ENCODE measurements at places on chromosomes 5 and 9.

DNA sequence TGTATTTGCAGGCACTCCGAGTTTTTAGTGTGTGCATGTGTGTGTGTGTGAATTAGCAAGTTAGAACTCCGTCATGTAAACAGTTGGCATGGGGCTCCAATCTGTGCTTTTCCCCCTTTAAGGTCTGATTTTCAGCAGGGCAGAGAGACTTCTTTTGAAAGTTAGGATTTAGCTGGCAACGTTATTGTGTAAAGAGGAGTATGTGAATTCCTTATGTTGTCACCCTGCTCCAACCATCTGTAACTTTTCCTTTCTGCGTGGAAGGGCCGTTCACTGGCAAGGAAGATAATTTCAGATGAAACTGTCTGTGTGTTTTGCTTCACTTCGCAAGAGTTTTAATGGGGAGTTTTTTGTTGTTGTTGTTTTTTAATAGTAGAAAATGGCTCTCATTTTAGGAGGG lies 332 bp downstream of the SGCD start:
- DNase-seq: no peak

GRCh38 chr9:8390571-8390970 lies 591.0 kb upstream of the DMAC1 start:
- DNase-seq: no peak

DNA sequence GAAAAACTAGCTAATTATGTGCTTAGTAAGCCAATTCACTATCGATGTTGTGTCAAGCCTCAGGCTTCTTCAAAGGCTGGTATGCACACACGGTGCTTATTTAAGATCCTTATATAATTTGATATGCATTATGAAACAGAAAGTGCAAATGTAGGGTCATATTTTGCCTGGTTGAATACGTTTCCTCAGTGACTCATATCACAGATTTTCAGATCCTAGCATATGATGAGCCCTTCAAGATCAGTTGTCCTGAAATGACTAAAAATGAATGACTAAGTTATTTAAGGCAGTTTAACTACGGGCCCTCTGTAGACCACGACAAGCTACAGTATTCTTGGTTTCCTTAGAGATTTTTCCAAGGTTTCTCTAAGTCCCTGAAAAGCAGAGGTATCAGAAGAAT lies 778.3 kb downstream of the PRELID2 start:
- DNase-seq: no peak

- DNase-seq: no peak
Observed at GRCh38 chr9:20838218-20838617, 154.2 kb downstream of the FOCAD start.

DNA sequence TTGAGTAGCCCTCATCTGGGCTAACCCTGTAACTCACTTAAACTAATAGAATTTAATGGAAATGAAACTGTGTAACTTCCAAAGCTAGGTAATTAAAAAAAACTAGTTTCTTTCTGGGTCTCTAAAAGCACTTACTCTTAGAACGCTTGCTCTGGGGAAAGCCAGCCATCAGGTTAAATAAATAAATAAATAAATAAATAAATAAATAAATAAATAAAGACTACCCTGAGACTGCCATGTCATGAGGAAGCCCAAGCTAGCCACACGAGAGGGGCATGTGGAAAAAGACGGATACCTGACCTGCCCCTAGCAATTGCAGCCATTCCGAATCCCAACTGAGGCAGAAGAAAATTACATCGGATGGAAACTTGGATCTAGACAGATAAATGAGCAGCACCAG lies 51.3 kb upstream of the FER start:
- DNase-seq: no peak

DNA sequence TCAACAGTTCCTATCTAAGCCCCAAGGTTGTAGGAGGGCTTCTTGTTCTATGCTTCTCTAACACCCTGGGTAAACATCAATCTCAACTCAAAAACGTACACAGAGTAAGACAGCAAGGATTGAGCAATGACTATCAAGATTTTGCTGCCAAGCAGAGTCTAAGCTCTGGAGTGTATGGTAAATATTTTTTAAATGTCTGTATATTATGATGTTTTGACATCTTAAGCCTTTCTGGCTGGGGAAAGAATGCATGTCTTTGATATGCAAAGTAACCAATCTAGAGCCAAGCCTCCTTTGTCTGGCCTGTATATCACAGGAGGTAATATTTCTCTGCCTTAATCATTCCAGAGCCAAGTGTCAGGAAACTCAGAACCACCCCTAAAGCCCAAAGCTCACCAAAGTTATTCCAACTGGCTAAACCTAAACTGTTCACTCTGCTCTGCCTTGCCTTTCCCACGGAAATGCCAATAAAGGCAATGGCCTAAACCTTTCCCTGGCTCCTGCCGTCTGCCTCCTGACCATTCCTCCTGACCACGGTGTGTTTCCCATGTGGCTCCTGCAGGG lies 45.2 kb downstream of the YIPF5 start:
- no peak for DNase-seq

- DNase-seq: no peak
Observed at GRCh38 chr5:134889335-134889734, 15.2 kb downstream of the TXNDC15 start.

GRCh38 chr5:158212917-158213316 lies 354.0 kb upstream of the CLINT1 start:
- no peak for DNase-seq

GRCh38 chr5:158154226-158155005 lies 295.5 kb upstream of the CLINT1 start:
- DNase-seq: no peak

DNA sequence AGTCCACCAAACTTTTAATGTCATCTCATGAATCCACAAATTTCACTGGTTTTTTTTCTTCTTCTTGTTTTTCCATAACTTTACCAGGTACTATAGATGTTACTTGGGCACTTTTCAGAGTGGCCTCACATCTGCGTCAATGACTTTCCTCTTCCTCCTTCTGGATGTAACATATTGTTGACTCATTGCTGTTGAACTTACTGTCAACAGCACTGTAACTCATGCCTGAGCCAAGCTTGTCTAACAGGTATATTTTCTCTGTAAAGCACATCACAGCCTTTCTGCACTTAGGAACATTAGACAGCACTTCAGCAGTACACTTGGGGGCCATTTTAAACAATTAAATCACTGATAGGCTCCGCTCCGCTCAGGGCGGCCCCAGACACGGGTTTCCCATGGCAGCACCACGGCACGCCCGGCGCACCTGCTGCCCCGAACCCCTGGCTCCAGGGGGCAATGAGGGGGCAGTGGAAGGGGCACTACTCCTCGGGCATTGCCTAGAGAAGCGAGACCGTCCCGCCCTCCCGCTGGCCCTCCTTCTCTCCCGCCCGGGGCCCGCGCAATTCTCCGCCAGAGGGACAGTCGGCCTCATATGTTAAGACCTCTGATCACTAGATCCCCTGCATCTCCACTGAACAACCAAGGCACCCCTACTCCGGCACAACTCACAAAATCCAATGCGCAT lies 41.9 kb upstream of the SPATA31C2 start:
- DNase-seq: no peak

GRCh38 chr5:84364043-84364442 lies 20.6 kb downstream of the EDIL3 start:
- DNase-seq: no peak

DNA sequence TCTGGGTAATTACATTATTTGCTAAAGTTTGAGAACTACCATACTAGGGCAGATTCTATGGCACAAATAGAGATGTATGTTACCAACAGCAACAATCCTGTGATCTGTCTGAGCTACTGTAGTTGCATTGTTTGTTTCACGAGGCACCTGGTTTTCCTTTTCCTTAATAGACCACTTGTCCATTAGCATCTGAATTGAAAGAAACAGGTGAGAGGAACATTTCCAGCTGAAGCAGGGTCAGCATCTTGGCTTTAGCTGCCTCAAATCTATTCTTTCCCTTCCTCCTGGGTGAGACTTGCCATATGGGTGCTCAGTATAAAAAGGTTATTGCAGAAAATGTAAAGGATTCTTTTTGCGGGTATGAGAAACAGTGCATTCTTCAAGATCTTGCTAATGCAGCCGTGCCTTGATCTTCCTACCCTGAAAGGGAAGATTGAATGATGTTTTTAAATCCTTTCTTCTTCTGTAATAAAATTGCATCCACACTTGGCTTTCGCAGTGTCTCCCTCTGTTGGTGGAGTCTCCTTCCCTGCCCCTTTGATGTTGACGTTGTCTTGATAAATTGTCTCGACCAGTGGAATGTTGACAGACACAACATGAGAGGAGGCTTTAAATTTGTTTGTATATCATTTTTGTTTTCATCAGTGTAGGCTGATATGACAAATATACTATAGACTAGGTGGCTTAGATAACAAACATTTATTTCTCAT lies 118.0 kb upstream of the BRINP1 start:
- no peak for DNase-seq

GRCh38 chr5:105934171-105934570 lies 1736.6 kb downstream of the EFNA5 start:
- DNase-seq: no peak

DNA sequence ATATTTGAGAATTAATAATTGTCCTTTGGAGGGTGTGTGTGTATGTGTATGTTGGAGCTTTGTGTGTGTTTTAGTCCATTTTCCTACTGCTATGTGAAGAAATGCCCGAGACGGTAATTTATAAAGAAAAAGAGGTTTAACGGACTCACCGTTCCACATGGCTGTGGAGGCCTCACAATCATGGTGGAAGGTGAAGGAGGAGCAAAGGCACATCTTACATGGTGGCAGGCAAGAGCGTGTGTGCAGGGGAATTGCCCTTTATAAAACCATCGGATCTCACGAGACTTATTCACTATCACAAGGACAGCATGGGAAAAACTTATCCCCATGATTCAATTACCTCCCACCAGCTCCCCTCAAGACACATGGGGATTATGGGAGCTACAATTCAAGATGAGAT lies 44.1 kb downstream of the TMC1 start:
- DNase-seq: no peak

DNA sequence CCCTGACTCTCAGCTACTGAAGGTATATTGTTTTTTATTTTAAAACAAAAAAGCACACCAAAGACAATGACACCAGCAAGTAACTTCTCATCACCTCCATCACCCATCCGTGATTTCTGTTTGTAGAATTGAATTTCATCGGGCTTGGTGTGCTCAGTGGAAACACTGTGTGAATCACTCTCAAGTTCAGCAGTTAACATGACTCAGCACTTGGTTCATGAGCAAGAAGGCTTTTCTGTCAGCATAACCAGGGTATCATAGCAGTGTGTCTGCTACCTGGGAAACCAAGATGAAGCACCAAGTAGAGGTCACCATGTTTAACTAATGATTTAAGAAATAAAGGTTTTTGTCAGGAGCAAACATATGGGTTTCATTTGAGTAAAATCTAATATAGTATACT lies 123.7 kb downstream of the INSYN2B start:
- DNase-seq: no peak

DNA sequence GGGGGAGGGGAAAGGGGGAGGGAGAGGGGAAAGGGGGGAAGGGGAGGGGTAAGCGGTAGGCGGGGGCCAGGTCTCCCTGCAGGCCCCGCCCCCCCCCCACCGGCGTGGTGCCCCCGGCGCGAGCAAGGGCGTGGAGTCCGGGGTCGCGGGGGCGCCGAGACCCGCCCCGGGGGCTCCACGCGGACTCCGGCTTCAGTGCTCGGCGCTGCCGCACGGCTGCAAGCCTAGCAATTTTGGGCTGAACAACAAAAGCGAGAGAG lies 10.8 kb downstream of the C9orf50 start:
- DNase-seq: no peak

DNA sequence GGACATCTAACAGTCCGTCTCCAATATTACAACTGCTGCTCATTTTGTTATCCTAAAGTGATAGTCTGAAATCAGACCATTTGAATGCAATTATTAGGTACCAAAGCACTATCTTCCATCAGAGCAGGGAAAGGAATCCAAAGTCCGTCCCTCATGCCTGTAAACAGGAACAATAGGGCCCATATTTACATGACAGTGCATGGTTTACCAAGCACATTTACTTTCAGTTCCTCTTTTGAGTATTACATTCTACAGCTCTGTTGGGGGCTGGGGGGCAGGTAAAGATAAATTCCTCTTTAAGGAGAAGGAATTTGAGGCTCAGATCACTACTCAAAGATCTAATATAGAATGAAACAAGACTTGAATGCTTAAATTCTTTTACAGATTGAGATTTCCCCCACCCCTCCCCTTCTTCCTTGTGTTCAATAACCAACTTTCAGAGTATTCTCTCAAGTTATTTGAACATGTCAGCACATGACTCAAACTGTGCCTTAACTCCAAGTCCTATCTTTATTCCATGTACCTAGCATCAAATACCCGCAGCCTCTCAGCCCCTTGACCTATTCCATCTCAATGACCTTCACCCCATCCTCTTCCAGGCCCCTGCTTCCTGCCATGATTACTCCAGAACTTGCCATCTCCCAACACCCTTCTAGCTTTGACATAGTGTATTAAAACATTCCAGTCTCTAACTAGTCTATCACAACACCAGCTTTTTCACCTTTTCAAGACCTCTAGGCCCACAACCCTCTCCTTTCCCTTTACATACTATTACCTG lies 71.0 kb downstream of the BRINP1 start:
- DNase-seq: no peak

DNA sequence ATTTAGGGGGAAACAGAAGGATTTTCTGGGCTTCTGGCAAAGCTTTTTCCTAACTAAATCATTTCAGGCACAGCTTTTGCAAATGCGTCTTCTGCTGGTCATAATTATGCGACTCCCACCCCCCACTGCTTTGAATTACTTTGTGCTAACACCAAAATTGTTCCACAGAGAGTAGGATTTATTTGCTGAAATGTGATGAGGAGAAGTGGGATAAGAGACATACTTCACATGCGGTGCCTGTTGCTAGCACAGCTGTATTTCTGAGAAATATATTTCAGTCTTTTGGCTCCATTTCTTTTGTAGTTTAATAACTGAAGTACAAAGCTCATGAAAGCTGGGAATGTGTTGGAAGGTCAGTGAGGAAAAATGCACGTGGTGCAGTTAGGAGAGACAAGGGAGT lies 83.2 kb upstream of the TAS2R1 start:
- no peak for DNase-seq

- DNase-seq: no peak
Observed at GRCh38 chr5:74598731-74599130, 41.8 kb downstream of the ENC1 start.

- DNase-seq: no peak
Observed at GRCh38 chr9:102445181-102445747, 549.9 kb upstream of the CYLC2 start.

DNA sequence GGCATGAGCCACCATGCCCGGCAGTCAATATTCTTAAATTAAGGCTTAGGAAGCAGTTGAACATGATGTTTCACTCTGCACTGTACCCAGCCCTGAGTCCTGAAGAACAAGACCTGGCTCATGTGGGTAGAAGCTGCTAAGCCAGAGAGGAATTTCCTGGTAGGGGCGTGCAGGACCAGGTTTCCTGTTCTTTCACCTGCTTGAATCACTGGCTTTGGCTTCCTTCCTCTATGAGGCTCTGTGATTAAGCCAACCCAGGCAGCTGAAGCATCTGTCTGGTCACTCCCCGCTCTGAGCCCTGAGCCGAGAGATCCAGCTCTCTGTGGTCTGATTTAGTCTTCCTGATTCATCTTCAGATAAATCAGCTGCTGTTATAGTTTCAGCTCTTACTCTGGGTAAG lies 29.1 kb downstream of the CFAP77 start:
- DNase-seq: no peak

- no peak for DNase-seq
Observed at GRCh38 chr9:34560599-34561214, 28.8 kb downstream of the CNTFR start.

All from omental fat pad (tissue), 4 donors.